Body of pancreas (tissue), 4 donors: ENCODE measurements at places on chromosomes 3 and 15. TPM values are rescaled to one million over a fixed set of nuclear protein-coding genes. Genes with fewer than 3 reads are reported as not detected.
A peak's percentile ranks its signal among the peaks of the same experiment; 100 is the strongest.

- no peaks in the 10 kb centered on the region for H3K36me3 ChIP-seq
- H3K4me1 ChIP-seq: no peaks in the 10 kb centered on the region
- H3K4me3 ChIP-seq: no peak overlapping the region
- no peak for DNase-seq
- H3K27ac ChIP-seq: no peak overlapping the region
These were observed 108.5 kb downstream of the CYP19A1 start for GRCh38 chr15:51229907-51230330.

GRCh38 chr3:150543128-150543527, 3.2 kb downstream of the SERP1 start:
- no peak for DNase-seq
- H3K27me3 ChIP-seq: no peaks in the 10 kb centered on the region
- no peaks in the 10 kb centered on the region for H3K36me3 ChIP-seq

- H3K4me1 ChIP-seq: no peaks in the 10 kb centered on the region
- no peak overlapping the region for H3K4me3 ChIP-seq
- H3K27me3 ChIP-seq: no peaks in the 10 kb centered on the region
- DNase-seq: no peak
- no peaks in the 10 kb centered on the region for H3K36me3 ChIP-seq
These were observed 71.0 kb upstream of the ARHGEF26 start for GRCh38 chr3:154050216-154050615.

GRCh38 chr3:12886106-12886679, 44.8 kb upstream of the RPL32 start:
- no peaks in the 10 kb centered on the region for H3K36me3 ChIP-seq
- H3K4me3 ChIP-seq: no peak overlapping the region
- no peak overlapping the region for H3K27ac ChIP-seq
- no peak for DNase-seq

GRCh38 chr15:63905558-63906265, 72.0 kb upstream of the HERC1 start:
- no peaks in the 10 kb centered on the region for H3K27me3 ChIP-seq
- H3K27ac ChIP-seq: no peak overlapping the region
- no peak for DNase-seq
- H3K4me1 ChIP-seq: peaks cover 16% of the 10 kb centered on the region
- no peaks in the 10 kb centered on the region for H3K36me3 ChIP-seq

DNA sequence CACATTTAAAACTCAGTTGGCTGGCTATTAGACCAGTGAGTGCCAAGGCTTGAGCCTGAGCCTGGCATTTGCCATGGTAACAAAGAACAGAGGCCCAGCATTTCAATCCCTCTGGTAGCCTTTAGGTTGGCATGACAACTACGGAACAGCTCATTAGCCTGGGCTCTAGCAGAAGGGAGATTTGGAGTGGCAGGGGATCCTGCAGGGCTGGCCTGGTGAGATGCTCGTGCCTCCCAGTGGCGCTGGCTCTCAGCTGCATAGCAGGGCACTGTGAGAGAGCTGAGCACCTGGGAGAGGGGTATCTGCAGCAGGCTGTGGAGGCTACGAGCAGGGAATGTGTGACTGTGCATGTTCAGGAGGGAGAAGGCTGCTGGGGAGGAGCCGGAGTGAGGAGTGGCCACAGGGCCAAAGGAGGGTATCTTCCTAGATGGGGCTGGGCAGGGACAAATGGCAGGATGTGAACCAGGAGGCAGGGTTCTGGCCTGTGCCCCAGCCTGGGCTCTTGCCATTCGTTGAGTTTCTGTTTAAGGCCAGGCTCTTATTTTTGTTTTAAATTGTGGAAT, 5.6 kb upstream of the ABTB1 start:
- H3K27ac ChIP-seq: no peak overlapping the region
- peaks cover 10% of the 10 kb centered on the region for H3K4me1 ChIP-seq
- no peaks in the 10 kb centered on the region for H3K36me3 ChIP-seq
- DNase-seq: no peak

DNA sequence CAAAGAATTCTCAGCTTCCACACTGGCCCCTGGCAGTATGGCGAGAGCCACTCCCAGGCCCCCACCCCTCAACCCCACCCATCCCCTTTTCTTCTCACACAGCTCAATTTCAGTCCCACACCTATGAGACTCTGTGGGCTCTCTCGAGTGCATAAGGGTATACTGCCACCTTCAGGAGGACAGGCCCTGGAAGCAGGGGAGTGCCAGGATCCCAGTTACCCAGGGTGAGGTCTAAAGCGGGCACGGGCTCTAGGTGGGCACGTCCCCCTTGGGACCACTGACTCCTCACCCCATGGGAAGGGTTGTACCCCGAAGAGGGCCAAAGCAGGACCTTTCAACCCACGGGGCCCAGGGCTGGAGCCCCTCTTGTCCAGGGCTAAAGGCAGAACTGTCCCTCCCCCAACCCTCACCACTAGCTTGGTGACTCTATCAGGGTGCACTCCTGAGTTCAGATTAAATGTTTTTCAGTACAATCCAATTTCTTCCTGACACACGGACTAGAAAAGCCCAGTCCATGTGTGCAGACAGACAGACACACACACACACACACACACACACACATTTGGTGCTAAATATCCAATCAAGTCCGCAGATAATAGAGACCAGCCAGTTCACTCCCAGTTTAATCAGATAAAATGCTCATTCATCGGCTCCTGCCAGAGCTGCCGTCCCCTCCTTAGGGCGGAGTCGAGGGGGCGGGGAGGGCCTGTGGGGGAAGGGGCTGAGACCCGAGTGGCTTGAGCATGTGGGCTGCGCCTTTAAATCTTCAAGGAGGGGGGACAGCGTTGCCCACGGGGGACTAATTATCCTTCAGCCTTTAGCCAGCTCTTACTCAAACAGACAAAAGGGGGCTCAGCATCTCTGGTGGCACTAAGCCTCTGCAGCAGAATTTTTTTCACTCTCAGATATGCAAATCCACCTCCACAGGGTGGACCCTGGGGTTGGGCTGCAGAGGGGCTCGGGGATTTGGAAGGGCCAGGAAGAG, 59.3 kb downstream of the CYP11A1 start:
- H3K4me1 ChIP-seq: no peaks in the 10 kb centered on the region
- H3K27ac ChIP-seq: no peak overlapping the region
- peaks cover 9% of the 10 kb centered on the region for H3K27me3 ChIP-seq
- DNase-seq: peak; percentile 69

GRCh38 chr3:64184621-64185020, 40.6 kb downstream of the PRICKLE2 start:
- no peak overlapping the region for H3K4me3 ChIP-seq
- no peak overlapping the region for H3K27ac ChIP-seq
- no peak for DNase-seq
- H3K4me1 ChIP-seq: peaks cover 40% of the 10 kb centered on the region
- H3K27me3 ChIP-seq: no peaks in the 10 kb centered on the region

- H3K27ac ChIP-seq: no peak overlapping the region
- H3K4me3 ChIP-seq: no peak overlapping the region
- DNase-seq: peak; percentile 31
- H3K4me1 ChIP-seq: no peaks in the 10 kb centered on the region
- H3K36me3 ChIP-seq: no peaks in the 10 kb centered on the region
These were observed 56.1 kb downstream of the TAFA4 start for GRCh38 chr3:68876112-68876713.

DNA sequence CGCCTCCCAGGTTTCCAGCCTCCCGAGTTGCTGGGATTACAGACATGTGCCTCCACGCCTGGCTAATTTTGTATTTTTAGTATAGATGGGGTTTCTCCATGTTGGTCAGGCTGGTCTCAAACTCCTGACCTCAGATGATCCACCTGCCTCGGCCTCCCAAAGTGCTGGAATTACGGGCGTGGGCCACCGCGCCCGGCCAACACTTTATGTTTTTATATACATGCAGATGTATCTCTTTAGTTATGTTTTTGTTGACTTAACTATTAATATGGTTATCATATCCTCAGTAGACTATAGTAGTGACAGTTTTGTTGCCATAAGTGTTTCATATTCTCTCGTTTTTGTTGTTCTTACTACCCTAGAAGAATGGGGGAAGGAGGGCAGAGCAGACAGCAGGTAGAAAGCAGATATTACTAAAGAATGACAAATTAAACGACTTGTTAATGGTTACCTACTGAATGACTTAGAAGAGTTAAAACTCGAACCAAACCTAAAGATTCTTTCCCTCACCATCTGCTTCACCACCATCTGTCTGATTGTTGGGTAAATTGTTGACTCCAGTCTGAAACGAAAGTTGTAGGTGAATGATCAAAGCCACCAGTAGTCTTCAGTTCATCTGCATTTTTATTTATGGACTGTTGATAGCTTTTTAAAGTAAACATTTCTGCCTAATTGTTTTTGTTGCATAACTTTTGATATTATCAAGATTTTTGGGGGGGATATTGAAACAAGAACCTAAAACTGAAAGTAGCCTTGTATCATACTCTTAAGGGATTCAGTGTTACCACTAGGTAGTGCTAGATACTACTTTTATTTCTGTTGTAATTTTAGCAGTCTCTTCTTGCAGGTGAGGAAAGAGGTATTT, 89.3 kb downstream of the RASA2 start:
- no peaks in the 10 kb centered on the region for H3K36me3 ChIP-seq
- no peaks in the 10 kb centered on the region for H3K4me1 ChIP-seq
- H3K27ac ChIP-seq: no peak overlapping the region
- DNase-seq: no peak
- H3K27me3 ChIP-seq: no peaks in the 10 kb centered on the region

GRCh38 chr3:134485075-134485717, 589 bp downstream of the ANAPC13 start:
- H3K27me3 ChIP-seq: no peaks in the 10 kb centered on the region
- DNase-seq: peak; percentile 93
- peaks cover 48% of the 10 kb centered on the region for H3K4me1 ChIP-seq
- H3K4me3 ChIP-seq: peak overlapping the region; percentile 68

GRCh38 chr3:71090207-71090606, 493.3 kb downstream of the FOXP1 start:
- H3K36me3 ChIP-seq: no peaks in the 10 kb centered on the region
- H3K4me1 ChIP-seq: peaks cover 9% of the 10 kb centered on the region
- no peaks in the 10 kb centered on the region for H3K27me3 ChIP-seq
- H3K4me3 ChIP-seq: no peak overlapping the region
- H3K27ac ChIP-seq: no peak overlapping the region

DNA sequence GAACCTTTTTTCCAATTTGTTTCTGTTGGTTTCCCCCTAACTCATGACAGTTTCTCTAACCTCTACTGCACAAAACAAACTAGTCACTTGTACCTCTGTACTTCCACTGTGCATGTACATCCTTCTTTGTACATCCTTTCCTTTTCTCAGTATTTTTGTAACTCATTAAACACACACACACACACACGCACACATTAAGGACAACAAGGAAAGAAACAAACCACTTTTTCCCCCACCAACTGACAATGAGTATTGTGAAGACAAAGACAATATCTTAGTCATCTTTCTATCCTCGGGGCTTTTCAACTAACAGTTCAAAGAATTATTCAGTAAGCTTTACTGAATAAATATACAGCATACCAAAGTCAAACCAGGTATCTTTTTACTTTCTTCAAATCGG, 170.5 kb downstream of the VPS13C start:
- H3K27ac ChIP-seq: no peak overlapping the region
- no peak overlapping the region for H3K4me3 ChIP-seq
- H3K36me3 ChIP-seq: no peaks in the 10 kb centered on the region
- no peaks in the 10 kb centered on the region for H3K27me3 ChIP-seq

- no peaks in the 10 kb centered on the region for H3K27me3 ChIP-seq
- H3K27ac ChIP-seq: no peak overlapping the region
- DNase-seq: no peak
- peaks cover 81% of the 10 kb centered on the region for H3K4me1 ChIP-seq
- no peak overlapping the region for H3K4me3 ChIP-seq
These were observed 8.8 kb downstream of the RBP1 start for GRCh38 chr3:139530717-139531116.

DNA sequence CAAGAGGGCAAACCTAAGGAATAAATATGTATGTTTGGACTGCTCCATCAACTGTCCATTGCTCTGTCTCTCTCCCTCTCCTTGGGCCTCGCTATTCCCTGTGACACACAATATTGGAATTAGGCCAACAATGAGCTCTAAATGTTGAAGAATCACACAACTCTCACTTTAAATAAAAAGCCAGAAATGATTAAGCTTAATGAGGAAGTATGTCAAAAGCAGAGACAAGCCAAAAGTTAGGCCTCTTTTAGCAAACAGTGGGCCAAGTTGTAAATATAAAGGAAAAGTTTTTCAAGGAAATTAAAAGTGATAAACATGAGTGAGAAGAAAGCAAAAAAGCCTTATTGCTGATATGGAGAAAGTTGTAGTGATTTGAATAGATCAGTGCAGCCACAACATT, 141.0 kb downstream of the VGLL3 start:
- no peaks in the 10 kb centered on the region for H3K36me3 ChIP-seq
- no peaks in the 10 kb centered on the region for H3K4me1 ChIP-seq
- H3K27me3 ChIP-seq: no peaks in the 10 kb centered on the region
- no peak for DNase-seq

- H3K36me3 ChIP-seq: peaks cover 3% of the 10 kb centered on the region
- no peak overlapping the region for H3K4me3 ChIP-seq
- H3K4me1 ChIP-seq: no peaks in the 10 kb centered on the region
- no peak overlapping the region for H3K27ac ChIP-seq
These were observed 49.4 kb downstream of the TGM4 start for GRCh38 chr3:44923632-44924456.

- no peak for DNase-seq
- H3K27ac ChIP-seq: no peak overlapping the region
- H3K4me1 ChIP-seq: no peaks in the 10 kb centered on the region
- H3K36me3 ChIP-seq: no peaks in the 10 kb centered on the region
These were observed 312.5 kb downstream of the SHQ1 start for GRCh38 chr3:72535772-72536171.

GRCh38 chr15:85463276-85463892, 83.0 kb downstream of the AKAP13 start:
- DNase-seq: no peak
- H3K27me3 ChIP-seq: no peaks in the 10 kb centered on the region
- no peak overlapping the region for H3K4me3 ChIP-seq
- no peak overlapping the region for H3K27ac ChIP-seq
- H3K36me3 ChIP-seq: no peaks in the 10 kb centered on the region

GRCh38 chr15:82535566-82536408, 4.5 kb downstream of the RPS17 start:
- H3K4me1 ChIP-seq: peaks cover 23% of the 10 kb centered on the region
- peaks cover 8% of the 10 kb centered on the region for H3K36me3 ChIP-seq
- H3K27me3 ChIP-seq: no peaks in the 10 kb centered on the region

GRCh38 chr3:50194903-50195500, 3.6 kb downstream of the GNAT1 start:
- H3K4me3 ChIP-seq: no peak overlapping the region
- peaks cover 34% of the 10 kb centered on the region for H3K4me1 ChIP-seq
- no peak overlapping the region for H3K27ac ChIP-seq
- DNase-seq: peak; percentile 42
- peaks cover 16% of the 10 kb centered on the region for H3K27me3 ChIP-seq

GRCh38 chr3:123834631-123835030, 49.5 kb downstream of the MYLK start:
- H3K36me3 ChIP-seq: no peaks in the 10 kb centered on the region
- no peak for DNase-seq

Gene ATP2B2
- total RNA-seq: not detected

Gene ZNF660
- 6.3 TPM for total RNA-seq

Gene PRR20G
- total RNA-seq: not detected

Gene STIMATE
- total RNA-seq: 63.0 TPM

Gene SEMA5B
- 15.2 TPM for total RNA-seq

Gene ZBTB38
- 60.4 TPM for total RNA-seq

Gene EBLN2
- total RNA-seq: 11.5 TPM

Gene SKOR1
- under 0.01 TPM for total RNA-seq

Gene EXD1
- total RNA-seq: not detected

Gene AMIGO3
- total RNA-seq: 2.0 TPM
